CD4-positive, alpha-beta T cell treated with Interleukin-10 for 1 hour (primary cell): ENCODE measurements at places on chromosomes 2 and 18.

GRCh38 chr2:98540536-98540935, 67.8 kb downstream of the COA5 start:
- no peak for DNase-seq

- peak; percentile 52 for DNase-seq
Measured at GRCh38 chr2:11738589-11739436, 7.6 kb upstream of the LPIN1 start.

DNA sequence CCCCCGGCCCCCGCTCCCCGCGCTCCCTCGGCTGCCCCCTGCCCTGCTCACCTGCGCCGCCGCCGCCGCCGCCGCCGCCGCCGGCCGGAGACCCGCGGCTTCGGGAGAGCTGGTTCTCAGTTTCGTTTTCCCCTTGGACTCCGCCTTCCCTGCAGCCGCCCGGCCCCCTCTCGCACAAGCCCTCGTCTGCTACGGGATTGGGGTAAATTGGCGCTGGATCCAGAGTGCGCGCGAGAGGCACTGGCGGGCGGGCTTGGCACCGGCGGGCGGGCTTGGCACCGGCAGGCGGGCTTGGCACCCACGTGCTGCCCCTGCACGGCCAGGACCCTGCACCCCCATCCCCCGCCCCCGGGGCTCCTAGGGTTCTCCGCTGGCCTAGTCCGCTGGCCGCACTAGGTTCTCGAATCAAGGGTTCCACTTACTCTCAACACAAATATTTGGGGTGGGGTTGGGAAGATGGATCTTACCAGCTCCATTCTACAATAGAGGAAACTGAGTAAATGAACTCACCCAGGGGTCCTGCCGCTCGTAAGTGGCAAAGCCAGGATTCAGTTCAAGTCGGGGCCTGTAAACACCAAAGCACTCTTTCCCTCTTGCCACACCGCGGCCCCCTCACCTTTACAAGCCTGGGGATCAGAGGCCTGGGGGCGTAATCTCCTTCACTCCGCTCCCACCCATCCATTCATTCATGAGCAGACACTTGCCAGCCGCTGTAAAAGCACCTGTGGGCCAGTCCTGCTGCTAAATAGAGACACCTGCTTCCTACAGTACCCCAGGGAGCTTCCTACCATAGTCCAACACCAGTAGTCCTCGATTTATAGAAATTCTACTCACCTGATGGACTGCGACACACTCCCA, at the start of gene EIF2AK2:
Gene EIF2AK2, minus strand, starts transcription at position 124 of the 858 bp plus-strand sequence. CDS start 9,174 bp downstream, outside the sequence.
- peak; percentile 86 for DNase-seq

GRCh38 chr18:48675352-48675761, 136.5 kb downstream of the CTIF start:
- peak; percentile 83 for DNase-seq

GRCh38 chr2:47645246-47645645, 137.7 kb upstream of the MSH6 start:
- no peak for DNase-seq

GRCh38 chr18:48428475-48429177, 19.4 kb upstream of the ZBTB7C start:
- DNase-seq = no peak

- DNase-seq = no peak
Measured at GRCh38 chr2:188805219-188805618, 169.0 kb upstream of the COL3A1 start.

- DNase-seq = no peak
Measured at GRCh38 chr2:9105601-9106337, 100.8 kb upstream of the ASAP2 start.
